ENCODE measurements at places on chromosomes 1 and 21.

DNA sequence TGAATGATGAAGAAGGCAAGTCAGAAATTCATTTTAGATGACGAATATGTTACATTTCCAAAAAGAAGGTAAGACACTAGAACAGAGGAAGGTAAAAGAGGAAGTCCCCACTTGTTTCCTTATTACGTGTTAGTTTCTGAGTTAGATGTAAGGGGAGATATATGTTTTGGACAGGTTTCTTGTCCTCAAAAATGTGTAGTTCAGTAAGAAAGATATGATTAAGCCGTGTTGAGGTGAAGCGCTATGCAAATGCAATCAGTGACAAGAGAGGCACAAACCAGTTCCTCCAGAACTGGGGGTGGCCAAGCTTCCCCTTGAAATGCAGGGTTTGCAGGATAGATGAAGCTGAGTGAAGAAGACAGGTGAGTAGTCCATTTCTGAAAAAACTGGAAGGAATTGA is 293.3 kb upstream of the RUNX1 start:
- no peak for DNase-seq

DNA sequence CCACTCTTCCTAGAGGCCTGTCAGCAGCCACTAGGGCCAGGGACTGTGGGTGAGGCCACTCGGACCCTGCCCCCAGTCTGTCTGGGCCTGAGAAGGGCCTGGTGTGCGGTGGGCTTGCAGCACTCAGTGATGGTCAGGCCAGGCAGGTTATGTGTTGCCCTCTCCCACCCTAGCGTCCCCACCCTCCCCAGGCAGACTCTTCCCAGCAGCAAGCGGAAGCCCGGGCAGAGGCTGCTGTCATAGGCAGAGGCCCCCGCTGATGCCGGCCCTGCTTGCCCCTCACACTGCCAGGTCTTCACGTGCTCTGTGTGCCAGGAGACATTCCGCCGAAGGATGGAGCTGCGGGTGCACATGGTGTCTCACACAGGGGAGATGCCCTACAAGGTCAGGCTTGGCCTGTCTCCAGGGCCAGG is 6.6 kb downstream of the ZBTB48 start:
- DNase-seq: no peak

DNA sequence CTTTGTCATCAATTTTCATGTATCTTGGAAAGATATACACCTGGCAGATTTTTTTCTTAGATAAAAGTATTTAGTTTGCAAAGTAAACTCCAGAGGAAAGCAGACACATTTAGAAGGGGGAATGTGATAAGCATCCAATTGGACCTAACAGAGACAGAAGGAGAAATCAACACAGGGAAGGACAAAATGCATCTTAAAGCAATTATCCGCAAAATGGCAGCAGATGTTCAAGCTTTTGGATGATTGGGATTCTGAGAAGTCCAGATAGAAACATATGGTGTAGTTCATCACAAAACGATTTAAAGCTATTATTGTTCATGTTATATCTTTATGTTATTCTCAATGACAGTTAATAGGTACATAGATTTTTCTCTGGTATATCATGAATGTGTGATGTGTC is 1153.1 kb upstream of the B3GALT2 start:
- no peak for DNase-seq

DNA sequence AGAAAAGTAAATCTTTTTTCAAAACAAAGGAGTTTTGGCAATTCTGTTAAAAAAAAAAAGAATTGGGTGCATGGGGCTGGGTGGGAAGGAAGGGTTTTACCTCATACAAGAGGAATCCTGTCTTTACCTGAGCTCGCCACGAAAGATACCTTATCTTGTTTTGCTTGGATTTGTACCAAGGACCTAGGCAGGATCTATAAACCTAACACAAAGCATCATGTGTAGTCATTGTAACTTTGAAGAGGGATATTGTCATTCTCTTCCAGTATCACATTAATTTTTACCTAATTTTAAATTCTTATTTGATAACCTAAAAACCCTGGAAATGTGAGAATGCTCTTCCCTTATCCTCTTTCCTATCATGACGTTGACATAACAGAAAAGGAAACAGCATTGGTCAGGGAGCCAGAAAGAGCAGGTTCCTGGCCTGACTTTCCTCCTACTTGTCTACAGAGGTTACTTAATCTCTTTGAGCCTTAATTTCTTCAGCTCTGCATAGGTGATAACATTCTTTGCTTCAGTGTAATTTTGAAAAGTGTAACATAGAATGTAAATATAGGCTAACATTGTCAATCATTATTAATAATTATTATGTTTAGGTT is 4.0 kb upstream of the LAMC1 start:
- no peak for DNase-seq

DNA sequence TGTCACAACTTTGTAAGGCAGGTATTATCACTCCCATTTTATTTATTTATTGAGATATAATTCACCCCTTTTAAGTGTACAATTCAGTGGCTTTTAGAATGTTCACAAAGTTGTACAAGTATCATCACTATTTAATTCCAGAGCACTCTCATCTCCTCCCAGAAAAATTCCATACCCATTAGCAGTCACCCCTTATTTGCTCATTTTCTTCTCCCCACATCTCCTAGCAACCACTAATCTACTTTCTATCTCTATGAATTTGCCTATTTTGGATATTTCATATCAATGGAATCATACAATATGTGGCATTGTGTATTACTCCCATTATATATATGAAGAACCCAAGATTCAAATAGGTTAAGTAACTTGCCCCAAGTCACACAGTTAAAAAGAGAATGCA is 7.0 kb downstream of the DSTYK start:
- DNase-seq: no peak

GRCh38 chr21:42981214-42981523 is 6.8 kb downstream of the PKNOX1 start:
- no peak for DNase-seq

DNA sequence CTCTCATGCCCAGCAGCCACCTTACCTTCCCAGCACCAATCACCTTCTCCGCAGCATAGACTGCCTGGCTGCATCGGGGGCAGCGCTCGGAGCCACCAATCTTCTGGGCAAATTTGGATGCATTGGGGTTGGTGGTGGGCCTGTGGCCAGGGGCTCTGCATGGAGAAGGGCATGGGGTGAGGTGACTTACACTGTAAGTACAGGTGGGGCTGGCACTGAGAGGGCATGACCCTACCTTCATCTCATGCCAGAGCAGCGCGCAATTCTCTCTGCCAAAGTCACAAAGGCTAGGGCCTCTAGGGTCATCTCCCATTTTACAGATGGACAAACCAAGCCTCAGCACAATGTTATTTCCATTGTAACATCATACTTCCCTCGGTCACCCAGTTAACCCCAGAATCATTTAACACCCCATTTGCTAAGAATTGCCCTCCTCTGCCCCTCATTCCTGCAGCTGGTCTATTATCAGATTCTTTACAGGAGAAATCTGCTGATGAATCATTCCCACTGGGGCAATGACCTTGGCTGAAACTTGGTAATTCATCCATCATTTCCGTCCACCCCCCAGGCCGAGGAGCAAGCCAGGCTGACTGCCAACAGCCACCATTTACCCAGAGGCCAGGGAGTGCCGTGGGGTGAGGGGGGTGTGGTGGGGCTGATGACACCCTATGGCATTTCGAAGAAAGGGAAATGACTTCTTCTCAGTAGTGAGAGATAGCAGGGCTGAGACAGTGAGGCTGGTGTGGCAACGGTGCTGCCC is 17.9 kb downstream of the CSRP1 start:
- no peak for DNase-seq

- DNase-seq: no peak
Observed at GRCh38 chr1:36151134-36151844, 2.0 kb upstream of the TRAPPC3 start.

DNA sequence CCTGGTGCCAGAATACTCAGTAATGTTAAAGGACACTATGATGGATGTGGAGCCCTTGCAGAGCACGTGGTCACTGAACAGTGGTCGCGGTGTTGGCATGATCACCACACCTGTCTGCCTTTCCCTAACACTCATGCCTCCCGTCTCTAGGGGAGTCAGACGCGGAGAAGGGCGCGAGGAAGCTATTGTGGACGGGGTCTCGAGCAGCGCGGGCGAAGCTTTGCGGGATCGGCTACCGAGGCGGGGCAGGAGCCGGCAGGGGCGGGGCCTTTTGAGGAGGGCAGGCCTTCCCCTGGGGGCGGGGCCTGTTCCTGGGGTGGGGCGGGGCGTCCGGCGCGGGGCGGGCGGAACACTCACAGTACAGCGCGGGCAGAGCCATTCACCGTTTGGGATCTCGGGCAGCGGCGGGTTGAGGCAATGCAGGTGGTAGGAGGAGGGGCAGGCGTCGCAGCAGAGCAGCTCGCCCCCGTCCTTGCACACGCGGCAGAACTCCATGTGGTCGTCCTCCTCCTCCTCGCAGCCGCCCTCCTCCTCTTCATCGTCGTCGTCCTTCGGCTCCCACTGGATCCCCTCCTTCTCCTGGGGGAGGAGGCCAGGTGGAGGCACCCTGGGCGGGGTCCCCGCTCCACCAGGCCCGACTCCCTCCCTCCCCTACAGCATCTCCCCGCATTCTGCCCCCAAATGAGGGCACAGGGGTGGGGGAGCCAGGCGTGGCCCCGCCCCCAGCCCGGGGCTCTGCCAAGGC is 31.5 kb downstream of the CHD5 start:
- peak; percentile 35 for DNase-seq

- no peak for DNase-seq
Observed at GRCh38 chr1:89945852-89946476, 48.9 kb upstream of the ZNF326 start.

DNA sequence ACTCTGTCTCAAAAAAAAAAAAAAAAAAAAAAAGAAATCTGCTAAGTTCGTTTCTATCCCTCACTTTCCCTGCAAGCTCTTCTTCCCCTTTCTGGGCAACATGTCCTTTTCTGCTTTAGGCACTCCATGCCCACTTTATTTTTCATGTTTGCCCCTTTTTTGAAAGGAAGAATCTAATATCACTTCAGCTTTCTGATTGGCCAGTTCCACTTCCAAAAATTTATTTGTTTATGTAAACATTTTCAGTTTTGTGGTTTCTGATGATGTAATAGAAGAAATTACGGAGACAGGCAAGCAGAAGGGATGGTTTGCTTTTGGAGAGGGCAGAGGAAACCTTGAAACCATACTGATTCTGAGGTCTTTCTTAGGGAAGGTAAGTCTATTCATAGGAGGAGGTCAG is 15.1 kb downstream of the IFNAR1 start:
- no peak for DNase-seq

DNA sequence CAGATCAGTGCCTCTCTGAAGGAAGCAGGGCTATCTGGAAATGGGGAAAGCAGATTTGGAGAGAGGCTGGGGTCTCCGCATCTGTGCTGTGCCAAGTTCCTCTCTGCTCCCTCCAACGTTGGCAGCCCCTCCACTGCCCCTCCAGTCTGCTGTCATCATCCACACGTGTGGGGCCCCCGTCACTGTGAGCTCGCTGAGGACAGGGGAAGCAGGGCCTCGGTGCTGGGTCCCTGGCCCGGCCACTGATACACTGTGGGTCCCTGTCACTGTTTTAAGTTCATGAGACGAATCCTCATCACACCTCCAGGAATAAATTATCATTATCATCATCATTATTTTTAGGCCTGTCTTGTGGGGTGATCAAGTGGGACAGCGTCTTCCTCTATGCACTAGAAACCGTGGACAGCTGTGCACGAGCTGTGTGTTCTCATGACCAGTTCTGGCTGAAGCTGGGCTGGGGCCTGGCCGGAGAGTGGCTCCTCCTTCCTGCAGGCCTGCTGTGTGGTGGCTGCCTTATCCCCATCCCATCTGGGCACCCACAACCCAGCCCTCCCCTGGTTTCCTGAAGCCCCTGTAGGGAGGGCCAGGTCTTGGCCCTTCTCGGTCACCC is 52.2 kb downstream of the DMRTB1 start:
- DNase-seq: no peak

DNA sequence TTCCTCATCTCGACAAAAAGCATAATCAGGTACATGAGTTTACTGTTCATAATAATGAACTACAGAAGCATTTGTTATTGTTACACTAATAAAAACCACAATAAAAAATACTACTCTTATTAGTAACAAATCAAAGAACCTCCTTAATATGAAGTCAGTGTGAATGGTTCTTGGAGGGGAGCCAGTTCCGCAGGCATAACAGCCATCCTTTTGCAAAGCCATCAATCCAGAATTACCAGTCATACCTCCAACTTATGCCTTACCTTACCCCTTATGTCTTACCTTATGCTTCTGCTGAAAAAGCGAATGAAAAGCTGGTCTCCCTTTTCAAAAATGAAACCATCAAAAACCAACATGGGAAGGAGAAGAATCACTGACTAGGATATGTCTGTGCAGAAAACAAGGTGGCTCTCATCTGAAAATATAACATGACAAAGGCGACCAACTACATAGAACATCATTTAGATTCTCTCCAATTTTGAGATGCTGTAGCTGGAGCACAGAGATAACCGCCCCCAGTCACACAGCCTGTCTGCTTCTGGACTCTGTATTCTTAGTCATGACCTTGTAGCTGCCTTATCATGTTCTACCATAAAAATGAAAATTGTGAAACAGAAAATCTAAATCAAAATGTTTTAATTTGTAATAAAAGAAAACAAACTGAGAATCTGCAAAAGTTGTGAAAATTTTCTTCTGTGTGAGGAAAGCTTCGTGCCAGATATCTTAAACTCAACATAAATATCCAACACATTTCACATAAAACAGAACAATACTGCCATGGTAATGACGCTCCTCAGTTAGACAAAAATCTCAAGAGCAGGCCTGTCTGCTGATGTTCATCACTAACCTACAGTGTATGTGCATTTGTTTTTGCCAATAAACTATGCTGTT is 438.2 kb downstream of the SMYD3 start:
- DNase-seq: no peak
